ENCODE measurements at places on chromosomes 12 and 14.

DNA sequence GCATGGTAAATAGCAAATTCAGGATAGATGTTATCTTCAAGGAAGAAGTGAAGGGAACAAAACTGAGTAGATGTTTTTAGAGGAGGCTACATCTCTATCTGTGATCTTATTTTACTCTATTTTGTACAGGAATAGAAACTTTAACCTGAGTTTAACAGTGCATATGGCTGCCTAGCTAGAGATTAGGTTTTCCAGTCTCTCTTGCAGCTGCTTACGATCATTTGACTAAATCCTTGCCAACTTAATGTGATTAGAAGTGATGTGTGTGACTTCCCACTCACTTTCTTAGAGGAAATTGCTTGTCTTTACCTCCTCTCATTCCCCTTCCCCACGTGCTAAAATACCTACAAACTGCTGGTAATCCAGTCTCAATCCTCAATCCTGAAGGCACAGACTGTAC is 26.5 kb upstream of the SLC15A5 start:
- no peak for DNase-seq

DNA sequence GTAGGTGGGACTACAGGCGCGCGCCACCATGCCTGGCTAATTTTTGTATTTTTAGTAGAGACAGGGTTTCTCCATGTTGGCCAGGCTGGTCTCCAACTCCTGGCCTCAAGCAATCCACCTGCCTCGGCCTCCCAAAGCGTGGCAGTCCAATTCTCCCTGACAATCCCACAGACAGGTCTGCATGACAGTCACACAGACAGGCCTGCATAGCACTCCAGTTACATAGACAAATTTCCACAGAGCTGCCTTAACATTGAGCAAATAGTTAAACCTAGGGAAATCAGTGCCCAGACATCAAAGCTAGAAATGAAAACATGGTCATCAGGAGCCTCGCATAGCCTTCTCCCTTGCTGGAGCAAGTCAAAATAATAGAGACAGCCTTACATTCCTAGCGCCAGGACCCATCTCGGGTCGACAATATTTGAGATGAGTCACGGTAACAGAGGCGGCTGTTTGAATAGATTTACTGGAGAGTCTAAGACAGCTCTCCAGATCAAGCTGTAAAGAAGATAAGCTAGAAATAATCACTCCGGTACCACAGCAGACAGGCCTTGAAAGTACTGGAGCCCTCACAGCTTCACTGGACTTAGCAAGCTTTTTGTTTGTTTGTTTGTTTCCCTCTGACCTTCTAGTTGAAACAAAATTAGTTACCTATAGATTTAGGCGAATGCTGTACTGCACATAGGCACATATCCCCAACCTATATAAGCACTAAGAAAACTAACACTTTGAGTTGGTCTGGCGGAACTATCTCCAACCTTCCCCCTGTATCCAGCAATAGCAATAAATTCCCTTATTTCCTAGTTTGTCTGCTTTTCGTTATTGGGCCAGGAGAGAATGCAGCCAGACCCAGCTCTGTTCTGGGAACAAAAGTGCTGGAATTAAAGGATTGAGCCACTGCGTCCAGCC is 23.8 kb upstream of the PYROXD1 start:
- DNase-seq = no peak

- DNase-seq = peak; percentile 13
Measured at GRCh38 chr12:108063192-108063591, 65.9 kb upstream of the WSCD2 start.

DNA sequence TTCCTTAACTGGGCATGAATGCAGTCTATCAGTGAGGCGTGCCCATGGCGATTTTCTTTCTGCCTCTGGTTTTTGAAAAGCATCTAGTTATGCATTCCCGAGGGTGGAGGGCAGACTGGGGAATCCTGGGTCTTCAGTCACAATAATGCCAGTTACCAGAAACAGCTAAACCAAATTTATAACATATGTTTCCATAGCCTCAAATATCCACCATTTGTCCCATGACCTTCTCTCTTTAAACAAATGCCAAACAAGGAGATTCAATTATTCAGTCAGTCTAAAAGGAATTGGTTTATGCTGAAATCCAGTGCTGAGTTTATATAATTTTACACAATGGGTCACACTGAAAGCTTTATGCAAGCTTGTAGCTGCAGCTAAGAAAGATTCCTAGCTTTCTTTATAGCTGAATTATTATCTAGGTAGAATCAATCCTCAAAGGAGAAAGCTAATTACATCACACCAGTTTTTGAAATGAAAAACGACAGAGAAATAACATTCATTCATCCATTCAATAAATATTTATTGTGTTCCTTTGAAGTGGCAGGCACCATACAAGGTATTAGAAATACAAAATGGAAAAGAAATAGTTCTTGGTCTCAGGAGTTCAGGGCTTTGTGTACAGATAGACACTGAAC is 131.3 kb upstream of the RAP1B start:
- no peak for DNase-seq

- DNase-seq = no peak
Measured at GRCh38 chr12:48972213-48972951, 847 bp upstream of the WNT10B start.

GRCh38 chr12:103181366-103182152 is 224.1 kb downstream of the ASCL1 start:
- DNase-seq = no peak

- DNase-seq = no peak
Measured at GRCh38 chr14:77961847-77962580, 162.1 kb downstream of the ADCK1 start.

GRCh38 chr14:71070169-71070568 is 162.9 kb downstream of the PCNX1 start:
- DNase-seq = no peak

DNA sequence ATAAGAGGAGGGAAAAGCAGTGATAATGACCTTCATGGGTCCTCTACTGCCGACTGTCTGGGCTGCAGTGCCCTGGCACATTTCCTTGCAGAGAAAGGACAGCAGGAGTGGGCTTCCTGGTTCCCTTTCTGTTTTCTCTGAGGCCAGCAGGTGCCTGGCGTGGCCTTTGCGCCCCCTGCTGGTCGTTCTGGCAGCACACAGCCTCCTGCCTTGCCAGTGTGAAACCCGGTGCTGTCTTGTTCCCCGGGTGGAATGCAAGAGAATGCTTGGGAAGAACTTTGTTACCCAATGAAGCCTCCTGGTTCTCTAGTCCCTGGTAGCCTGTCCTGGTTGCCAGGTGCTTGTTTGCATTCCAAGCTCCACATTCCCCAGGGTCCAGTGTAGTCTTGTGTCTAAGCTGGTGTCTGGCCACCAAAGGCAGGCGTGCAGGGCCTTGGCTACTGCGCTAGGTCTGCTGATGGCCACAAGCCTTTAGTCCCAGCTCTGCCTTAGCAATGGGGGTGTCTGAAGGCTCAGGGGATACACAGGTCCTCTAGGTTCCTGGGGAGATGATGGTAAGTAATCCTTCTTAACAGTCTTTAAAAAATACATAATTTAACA is 1392.4 kb upstream of the TMEM132C start:
- peak; percentile 12 for DNase-seq

DNA sequence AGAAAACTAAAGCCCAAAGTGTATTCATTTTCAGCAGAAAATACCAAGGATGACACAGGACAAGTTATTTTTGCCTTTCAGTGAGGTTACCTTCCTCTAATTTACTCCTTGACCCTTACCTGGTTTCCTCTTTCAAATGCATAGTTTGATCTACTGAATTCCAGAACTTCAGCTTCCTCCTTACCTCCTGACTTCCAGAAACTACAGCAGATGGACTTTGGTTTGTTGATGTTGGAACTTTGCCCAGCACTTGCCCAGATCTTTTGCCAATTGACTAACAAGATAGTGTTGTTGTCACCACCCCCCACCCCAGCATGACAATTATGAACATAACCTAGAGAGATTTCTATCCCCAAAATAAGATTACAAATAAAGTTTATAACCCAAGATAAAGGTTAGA is 63.2 kb downstream of the NAV3 start:
- DNase-seq = no peak

DNA sequence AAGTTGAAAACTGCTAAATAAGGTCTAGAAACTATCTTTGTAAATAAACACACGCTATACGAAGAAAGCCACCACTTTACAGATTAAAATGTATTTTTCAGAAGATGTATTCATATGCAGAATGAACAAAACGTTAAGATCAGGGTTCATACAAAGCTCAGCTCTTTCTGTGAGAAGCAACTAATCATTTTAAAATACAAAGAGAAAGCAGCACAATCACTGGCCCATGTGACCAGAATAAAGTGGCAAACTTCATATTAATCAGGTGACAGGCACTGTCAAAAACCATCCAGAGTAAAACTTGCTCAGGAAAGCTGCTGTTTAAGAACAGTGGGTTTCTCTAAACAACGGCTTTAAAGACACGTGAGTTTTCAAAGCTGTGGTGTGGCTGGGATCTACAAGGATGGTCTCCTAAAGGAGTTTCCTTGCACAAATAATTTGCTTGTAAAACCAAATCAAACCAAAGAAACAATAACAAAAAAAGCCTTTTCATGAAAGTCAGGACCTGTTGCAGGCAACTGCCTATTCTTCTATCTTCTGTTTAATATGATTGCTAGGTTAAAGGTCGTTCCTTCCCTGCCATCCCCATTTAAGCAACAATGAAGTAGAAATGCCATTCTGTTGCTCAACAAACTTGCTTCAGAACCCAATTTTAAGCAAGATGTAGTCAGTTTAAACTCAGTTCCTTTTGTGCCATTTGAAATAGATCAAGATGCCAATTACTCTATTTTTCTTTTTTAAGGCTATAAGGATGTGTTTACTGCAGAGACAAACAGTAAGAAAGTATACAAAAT is 22.3 kb downstream of the SEL1L start:
- no peak for DNase-seq

DNA sequence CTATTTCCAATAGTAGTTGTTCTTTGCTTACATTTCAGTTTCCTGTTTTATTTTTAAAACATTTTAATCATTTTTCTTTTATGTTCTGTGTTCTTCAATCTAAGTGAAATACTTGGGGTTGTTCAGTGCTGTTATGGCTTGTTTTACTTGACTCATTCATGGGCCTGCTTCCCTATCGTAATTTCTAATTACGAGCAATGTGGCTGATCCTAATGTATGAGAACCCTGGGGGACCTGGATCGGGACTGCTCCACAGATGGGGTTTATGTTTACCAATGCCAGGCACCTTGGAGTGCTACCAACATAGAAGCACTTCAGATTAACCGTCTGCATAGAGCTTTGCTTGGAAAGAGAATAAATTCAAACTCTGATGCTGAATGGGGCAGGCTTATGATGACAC is 29.8 kb downstream of the TECPR2 start:
- no peak for DNase-seq

GRCh38 chr12:91636721-91637120 is 454.1 kb upstream of the DCN start:
- no peak for DNase-seq

GRCh38 chr12:111730420-111730819 is 36.3 kb upstream of the ALDH2 start:
- DNase-seq = no peak

- peak; percentile 57 for DNase-seq
Measured at GRCh38 chr14:61388173-61388975, 67.0 kb downstream of the PRKCH start.

- peak; percentile 74 for DNase-seq
Measured at GRCh38 chr12:124771462-124772288, 92.0 kb downstream of the SCARB1 start.

DNA sequence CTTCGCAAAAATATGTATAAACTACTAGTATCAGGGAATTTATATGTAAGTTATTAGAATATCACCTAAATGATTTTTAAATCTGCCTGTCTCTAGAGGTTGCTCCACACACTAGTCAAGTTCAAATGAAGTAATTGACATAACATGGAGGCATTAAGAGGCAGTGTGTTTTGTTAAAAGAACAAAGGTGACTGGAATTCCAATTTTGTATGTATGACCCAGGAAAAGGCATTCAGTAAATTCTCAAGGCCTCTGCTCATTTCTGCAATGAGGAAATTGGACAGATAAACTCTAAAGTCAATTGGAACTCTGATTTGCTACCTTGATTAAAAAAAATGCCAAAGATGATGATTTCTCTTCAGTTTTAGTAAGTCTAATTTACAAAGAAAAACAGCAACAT is 117.1 kb downstream of the NAV3 start:
- DNase-seq = no peak

DNA sequence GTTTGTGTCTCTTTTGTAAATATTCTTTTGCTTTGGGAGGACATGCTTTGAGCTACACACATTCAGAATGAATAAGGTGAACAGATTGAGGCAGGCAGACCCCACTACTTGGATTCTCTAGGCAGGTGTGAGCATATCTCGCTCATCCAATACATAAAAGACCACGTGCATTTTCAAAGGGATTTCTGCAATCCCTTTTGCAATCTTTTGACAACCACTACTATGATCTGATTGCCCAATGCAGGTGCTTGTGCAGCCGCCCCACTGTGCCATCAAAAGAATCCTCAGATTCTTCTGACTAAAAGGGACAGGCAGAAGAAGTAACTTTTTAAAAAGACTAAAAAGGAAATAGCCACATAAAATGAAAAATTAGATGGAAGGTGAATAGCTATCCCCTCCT is 341.4 kb downstream of the BMP4 start:
- no peak for DNase-seq

GRCh38 chr12:114166362-114166761 is 200.2 kb upstream of the RBM19 start:
- DNase-seq = no peak

DNA sequence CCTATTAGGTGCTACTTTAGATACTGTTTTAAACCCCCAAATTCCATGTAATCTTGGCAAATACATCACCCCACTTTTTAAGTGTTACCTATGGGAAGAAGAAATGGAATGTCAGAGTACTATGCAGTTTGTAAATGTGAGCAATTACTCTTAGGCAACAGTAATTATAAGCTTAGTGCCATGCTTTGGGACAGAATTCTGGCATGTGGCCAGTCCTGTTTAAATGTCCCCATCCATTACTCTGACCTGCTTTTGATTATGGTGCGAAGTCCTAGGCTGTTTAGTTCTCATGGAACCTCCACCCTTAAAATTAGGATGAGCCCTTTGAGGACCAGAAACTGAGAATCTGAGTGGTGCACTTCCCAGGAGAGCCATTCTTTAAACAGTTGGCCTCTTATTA is 321.4 kb upstream of the RGS6 start:
- no peak for DNase-seq

DNA sequence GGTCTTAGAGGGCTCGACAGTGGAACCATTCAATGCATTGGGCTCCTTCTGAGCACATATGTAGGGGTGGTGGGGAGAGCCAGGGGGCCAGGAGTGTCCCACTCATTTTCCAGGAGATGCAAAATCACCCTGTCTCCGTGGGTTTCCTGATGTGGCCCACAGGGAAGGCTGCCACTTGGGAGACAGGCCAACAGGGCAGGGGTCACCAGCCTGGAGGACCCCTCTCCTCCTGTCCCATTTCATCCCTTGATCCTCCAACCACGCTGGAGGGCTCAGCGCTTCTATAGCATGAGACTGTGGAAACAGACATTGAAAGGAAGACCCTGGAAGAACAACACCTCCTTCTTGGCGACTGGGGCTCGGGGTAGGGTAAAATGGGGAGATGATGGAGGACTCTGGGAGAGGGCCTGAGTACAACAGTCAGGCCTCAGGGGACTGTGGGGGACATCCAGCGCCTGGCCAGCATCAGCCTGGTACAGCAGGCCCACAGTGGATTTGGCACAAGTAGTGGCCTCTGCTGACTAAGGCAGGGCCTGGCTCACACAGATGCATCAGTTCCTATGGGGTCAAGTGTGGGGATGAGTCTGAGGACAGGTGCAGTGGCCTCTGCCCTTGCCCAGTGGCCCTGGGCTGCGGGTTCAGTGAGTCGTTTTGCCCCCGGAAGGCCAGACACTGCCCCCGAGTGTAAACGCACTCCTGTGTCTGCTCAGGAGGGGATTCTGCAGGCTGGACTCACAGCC is 68.0 kb downstream of the PRIMA1 start:
- DNase-seq = no peak

GRCh38 chr14:70013271-70013873 is 134.2 kb downstream of the SMOC1 start:
- no peak for DNase-seq

All from NCI-H187 (cell line).